ENCODE measurements at places on chromosomes 5 and 9.
A peak's percentile ranks its signal among the peaks of the same experiment; 100 is the strongest.

GRCh38 chr5:153489611-153490010 lies 859 bp upstream of the GRIA1 start:
- DNase-seq, result no peak

DNA sequence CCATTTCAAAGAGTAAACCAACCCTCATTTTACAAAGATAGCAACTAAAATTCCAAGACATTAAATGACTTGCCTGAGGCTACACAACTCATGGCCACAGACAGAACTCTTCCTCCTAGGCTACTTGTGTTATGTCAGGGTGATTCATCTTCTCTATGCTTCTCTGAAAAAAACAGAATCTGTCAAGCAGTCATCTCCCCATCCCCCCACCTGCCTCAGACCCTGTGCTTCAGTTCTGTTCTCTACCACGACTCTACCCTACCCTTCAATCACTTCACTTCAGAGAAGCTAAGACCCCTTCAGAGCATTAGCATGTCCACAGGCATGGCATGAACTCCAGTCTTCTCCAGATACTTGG lies 277.7 kb upstream of the PTGER4 start:
- DNase-seq, result no peak

DNA sequence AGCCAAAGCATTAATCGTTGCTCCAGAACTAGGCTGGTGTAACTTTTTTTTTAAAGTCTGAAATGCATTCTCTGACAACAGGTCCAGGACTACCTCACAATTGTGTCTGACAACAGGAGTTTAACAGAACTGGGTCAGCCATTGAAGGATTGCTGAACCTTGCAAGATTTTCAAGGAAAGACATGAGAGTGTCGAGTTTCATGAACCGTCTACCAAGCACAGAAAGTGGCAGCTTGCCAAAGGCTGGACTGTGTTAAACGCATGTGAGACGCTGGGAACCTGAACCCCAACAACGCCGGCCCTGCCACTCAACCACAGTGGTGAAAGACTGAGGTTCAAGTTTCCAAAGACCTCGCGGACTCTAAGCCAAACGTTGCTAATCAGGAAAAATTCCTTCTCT lies 79.1 kb downstream of the LHFPL2 start:
- DNase-seq, result peak; percentile 25

DNA sequence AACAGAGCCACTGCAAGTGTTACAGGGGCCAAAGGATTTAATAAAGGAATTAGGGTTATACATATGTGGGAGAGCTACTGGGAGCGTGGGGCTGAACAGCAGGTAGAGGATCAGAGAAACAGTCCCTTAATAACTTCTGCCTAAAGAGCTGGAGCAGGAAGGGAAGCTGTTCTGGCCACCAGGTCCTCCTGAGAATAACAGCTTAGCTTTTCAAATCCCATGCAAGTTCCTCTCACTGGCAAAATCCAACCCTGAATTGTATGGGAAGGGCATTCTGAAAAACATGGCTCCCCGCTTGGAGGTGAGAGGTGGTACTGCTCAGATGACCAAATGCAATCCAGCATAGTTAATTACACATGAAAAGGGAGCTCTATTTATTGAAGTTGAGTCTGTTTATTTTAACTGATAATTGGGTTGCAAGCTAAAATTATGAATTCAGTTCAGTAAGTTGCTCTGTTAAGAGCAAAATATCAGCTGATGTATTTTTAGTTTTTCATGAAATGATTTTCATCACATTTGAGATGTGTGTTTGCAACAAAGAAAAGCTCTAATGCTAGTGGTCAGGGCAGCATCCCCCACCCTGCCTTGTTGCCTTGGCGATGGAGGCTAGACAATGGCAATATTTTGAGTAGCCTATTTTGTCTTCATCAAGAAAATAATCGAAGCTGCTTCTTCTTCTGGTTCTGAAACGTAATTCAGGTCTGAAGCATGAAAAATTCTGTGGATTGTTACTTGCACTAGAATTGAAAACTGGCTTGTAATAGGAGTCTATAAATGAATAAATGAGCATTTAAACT lies 58.4 kb upstream of the SH3GL2 start:
- DNase-seq, result peak; percentile 38

- no peak for DNase-seq
Measured at GRCh38 chr9:115998666-115999065, 154.9 kb upstream of the PAPPA start.

GRCh38 chr9:100170085-100170484 lies 71.0 kb downstream of the INVS start:
- no peak for DNase-seq

GRCh38 chr5:107519900-107520354 lies 150.8 kb downstream of the EFNA5 start:
- no peak for DNase-seq

- DNase-seq, result peak; percentile 14
Measured at GRCh38 chr5:33470544-33470943, 29.8 kb downstream of the TARS1 start.

All from iPS-NIHi11 (cell line).